Aorta (tissue), 5 donors: ENCODE measurements at places on chromosomes 7 and 10. TPM values are rescaled to one million over a fixed set of nuclear protein-coding genes. Genes with fewer than 3 reads are reported as not detected.

DNA sequence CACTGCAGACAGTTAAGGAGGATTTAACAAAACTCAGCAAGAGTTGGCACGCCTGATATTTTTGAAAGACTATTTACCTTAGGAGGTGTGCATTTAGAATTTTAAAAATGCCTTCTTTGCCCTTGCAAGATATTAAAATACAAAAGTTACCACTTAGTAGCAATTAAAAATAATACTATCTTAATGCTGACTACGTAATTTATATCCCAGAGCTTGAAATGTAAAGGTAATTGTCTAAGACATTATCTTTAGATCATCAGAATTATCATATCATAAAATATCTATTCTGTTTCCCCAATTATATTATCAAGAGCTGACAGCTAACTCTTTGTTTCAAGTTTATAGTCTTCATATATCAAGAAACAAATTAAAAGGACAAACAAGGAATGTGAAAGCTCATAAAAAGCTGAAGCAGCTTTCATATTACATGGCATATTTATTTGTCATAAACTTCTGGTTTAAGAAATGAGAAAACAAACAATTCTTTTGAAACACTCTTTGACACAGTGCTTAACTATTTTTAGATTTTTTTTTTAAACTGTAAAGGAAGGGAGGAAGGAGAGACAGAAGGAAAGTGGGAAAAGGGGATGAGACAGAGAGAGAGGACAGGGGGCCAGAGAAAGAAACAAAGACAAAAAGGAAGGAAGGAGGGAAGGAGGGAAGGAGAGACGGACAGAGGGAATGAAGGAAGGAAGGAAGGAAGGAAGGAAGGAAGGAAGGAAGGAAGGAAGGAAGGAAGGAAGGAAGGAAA is 73.5 kb downstream of the RTKN2 start:
- no peak overlapping the region for H3K27ac ChIP-seq
- no peak for DNase-seq
- no peaks in the 10 kb centered on the region for H3K36me3 ChIP-seq
- no peak overlapping the region for H3K4me3 ChIP-seq
- no peaks in the 10 kb centered on the region for H3K27me3 ChIP-seq

DNA sequence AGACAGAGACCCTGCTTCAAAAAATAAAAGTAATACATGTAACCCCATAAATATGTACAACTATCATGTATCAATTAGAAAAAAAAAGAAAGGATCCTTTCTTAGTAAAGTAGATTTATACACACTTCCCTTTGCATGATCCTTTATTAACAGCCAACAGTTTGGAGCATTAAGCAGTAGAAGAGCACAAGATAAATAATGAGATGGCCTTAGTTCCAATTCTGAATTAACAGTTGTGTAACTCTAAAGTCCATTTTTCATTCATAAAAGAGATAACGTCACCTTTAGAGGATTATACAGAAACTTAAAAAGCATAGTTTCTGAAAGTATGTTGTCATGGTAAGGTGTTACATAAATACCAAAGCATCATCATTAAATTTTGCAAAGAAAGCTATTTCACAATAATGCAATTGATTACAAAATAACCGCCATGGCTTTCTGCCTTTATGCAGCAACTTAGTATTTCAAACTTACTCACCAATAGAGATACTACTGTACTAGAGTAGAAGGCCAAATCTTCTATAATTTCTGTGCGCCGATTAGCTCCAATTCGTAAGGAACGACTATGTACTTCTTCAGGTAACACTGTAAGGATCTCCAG is 40.3 kb downstream of the TNPO3 start:
- no peak for DNase-seq
- H3K4me1 ChIP-seq, result no peaks in the 10 kb centered on the region
- H3K4me3 ChIP-seq, result no peak overlapping the region
- H3K27me3 ChIP-seq, result no peaks in the 10 kb centered on the region
- H3K36me3 ChIP-seq, result no peaks in the 10 kb centered on the region

DNA sequence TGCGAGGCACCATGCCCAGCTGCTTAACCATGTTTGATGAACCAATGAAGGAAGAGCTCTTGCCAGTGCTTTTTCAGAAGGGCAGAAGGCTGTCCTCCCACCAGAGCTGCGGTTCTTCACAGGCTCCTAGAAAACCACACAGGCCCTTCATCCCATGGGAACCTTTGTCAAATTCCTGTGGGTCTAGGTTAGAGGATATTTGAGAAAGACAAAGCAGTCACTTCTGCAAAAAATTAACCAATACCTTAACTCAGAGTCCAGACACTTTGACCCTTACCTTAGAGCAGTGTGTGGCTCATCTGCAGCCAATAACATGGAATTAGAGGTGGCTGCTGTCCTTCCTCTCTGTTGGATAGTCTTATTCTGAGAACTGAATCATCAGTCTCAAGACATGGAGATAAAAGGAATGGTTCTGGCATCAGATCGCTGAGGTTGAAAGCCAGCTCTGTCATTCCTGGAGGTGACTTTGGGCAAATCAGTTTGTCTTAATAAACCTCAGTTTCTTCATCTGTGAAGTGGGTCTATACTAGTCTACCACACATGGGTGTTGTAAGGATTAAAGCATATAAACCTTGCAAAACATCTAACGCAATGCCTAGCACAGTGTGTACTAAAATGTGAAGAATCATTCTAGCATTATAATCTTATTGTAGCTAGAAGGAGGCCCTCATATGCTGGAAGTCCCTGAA is 65.1 kb upstream of the PIP4K2A start:
- no peak overlapping the region for H3K27ac ChIP-seq
- H3K27me3 ChIP-seq, result no peaks in the 10 kb centered on the region
- H3K36me3 ChIP-seq, result no peaks in the 10 kb centered on the region
- no peaks in the 10 kb centered on the region for H3K4me1 ChIP-seq
- H3K4me3 ChIP-seq, result no peak overlapping the region
- DNase-seq, result no peak

DNA sequence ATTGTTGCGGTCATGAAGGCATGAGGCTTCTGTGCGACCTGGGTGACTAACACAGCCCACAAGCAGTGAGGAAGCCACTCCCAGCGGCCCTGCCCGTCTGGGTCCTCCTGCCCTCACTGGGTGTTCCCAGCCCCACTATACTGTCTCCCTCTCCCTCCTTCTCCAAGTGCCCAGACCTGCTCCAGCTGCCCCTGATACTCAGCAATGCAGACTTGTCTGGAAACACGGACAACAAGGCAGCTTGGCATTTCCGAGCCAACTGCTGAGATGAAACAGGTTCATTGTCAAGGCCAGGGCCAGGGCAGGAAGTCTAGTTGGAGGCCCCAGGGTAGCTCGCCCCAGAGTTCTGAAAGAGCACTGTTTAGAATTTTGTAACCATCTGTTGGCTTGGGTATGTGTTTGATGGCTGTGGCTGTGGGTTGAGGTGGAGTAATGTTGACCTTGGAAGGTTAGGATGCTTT is 95.7 kb downstream of the RBM20 start:
- H3K27me3 ChIP-seq, result no peaks in the 10 kb centered on the region
- no peak overlapping the region for H3K4me3 ChIP-seq
- no peak for DNase-seq
- no peak overlapping the region for H3K27ac ChIP-seq
- H3K36me3 ChIP-seq, result no peaks in the 10 kb centered on the region

The TIMM23 gene
- 32.8 TPM for total RNA-seq

DNA sequence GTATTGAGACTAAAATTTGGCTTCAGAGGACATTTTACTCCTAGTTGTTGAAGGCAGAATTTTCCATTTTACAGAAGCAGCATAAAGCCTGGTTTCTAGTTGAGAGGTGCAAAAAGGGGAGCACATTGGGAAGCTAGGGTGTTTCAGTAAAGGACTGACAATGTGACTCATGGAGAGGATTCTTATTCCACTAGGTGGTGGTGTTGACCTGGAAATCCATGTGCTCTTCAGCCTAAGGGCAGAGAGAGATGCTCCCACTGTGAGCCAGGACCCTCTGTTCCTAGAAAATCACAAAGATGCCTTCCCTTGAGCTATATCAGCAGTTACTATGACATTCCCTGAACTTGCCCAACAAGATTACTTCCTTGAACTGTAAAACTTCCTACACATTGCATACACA is 687.8 kb downstream of the IPMK start:
- no peak overlapping the region for H3K27ac ChIP-seq
- no peaks in the 10 kb centered on the region for H3K4me1 ChIP-seq
- DNase-seq, result no peak
- no peak overlapping the region for H3K4me3 ChIP-seq
- no peaks in the 10 kb centered on the region for H3K27me3 ChIP-seq

- no peaks in the 10 kb centered on the region for H3K36me3 ChIP-seq
- no peaks in the 10 kb centered on the region for H3K4me1 ChIP-seq
- H3K27me3 ChIP-seq, result no peaks in the 10 kb centered on the region
- peak within 1 kb of the TSS; percentile 15 for H3K4me3 ChIP-seq
Observed at GRCh38 chr10:89207181-89207800, at the start of gene CH25H. CH25H (minus strand) TSS chr10:89207317; CDS start chr10:89207292, 25 bp downstream.

GRCh38 chr10:125878957-125879835 is 1.9 kb downstream of the DHX32 start:
- H3K36me3 ChIP-seq, result peaks cover 2% of the 10 kb centered on the region
- H3K27me3 ChIP-seq, result no peaks in the 10 kb centered on the region
- H3K4me3 ChIP-seq, result no peak overlapping the region
- no peaks in the 10 kb centered on the region for H3K4me1 ChIP-seq
- no peak overlapping the region for H3K27ac ChIP-seq

The SKIDA1 gene
- 1.2 TPM for total RNA-seq

The GPRIN2 gene
- 1.2 TPM for total RNA-seq

DNA sequence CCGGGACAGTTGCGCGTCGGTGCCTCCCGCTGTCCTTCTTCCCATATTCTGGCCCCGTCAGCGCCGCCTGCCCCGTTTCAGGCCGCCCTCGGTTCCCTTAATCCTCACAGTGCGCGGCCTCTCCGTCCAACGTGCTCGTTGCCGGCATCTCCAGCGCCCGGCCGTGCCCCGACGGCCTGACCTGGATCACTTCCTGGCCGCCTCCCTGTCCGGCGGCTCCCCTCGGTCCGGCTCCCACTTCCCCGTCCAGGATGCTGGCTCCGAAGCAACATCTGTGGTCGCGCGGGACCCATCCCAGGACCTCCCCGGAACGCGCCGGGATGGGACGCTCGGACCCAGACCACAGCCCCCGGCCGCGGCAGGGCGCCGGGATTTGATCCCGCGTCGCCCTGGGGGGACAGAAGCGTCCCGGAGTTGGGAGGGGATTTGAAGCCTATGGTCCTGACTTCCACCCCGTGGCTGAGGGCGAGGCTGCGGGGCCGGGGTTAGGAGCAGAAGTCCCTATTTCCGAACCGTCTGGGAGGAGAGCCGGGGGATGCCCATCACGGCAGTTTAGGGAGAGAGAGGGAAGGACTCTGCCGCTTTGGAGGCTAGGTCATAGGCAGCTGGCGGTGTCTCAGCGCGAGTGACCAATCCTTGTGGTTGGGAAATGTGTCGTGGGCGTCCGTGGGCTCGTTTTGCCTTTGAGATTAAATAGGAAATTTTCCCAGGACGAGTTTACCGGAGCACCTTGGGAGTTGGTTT is 53.8 kb downstream of the KCTD7 start:
- H3K36me3 ChIP-seq, result no peaks in the 10 kb centered on the region
- no peaks in the 10 kb centered on the region for H3K4me1 ChIP-seq
- peak; percentile 62 for DNase-seq
- H3K27me3 ChIP-seq, result no peaks in the 10 kb centered on the region
- peak overlapping the region; percentile 83 for H3K4me3 ChIP-seq
- peak overlapping the region; percentile 33 for H3K27ac ChIP-seq

DNA sequence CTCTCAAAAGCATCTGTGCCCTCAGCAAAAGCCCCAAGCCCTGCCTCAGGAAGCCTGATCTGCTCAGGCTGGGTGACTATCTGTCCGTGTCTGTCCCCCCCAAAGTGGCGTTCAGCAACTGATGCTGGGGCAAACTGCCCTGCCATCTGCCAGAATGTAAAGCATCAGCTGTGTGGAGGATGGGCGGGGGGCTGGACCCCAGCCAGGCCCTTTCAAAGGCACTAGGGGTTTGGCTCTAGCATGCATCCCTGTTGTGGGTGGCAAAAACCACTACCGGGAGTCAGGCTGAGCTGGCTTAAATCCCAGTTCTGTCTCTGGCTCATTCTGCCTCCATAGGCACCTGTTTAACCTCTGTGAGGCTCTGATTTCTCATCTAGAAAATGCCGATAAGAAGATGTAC is 35.5 kb downstream of the GPRIN2 start:
- DNase-seq, result peak; percentile 52
- H3K36me3 ChIP-seq, result no peaks in the 10 kb centered on the region
- no peaks in the 10 kb centered on the region for H3K27me3 ChIP-seq
- no peak overlapping the region for H3K27ac ChIP-seq
- H3K4me1 ChIP-seq, result peaks cover 2% of the 10 kb centered on the region
- H3K4me3 ChIP-seq, result no peak overlapping the region

The MYH16 gene
- 0.29 TPM for total RNA-seq

DNA sequence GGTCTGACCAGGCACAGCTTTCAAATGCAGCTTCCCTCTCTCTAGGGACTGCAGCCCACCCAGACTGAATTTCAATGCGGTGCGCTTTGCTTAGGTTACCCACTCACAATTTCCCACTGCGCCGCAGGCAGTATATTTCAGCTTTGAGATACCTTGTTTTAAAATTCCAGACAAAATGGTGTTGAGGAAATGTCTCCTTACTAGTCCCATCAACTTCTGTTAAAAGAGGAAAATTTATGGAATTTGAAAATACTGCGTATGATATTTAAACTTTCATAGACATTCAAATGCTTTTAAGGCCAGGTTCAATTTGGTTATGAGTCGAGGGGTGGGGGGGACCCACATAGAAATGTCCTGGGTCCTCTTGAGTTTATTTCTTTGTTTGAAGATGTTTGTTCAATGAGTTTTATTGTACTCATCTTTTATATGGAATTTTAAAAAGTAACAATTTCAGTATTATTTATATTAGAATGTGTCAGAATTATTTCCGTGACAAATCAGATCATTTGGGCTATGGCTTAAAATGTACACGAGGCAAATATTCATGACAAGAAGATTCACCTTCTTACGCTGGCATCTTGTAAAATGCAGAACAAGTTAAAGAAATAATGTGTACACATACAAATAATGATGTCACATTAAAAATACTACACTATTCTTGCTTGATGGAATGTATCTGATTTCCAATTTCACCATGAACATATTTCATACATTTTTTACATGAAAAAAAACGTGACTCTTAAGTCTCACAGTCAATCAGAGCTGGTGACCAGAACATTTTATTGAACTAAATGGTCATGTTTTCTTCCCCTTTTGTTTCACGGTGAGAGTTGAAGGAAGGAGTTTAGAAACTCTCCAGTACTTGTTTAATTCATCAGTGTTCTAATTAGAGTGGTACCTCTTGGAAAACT is 1.3 kb downstream of the IKZF1 start:
- no peaks in the 10 kb centered on the region for H3K4me1 ChIP-seq
- no peak for DNase-seq
- H3K36me3 ChIP-seq, result no peaks in the 10 kb centered on the region
- no peaks in the 10 kb centered on the region for H3K27me3 ChIP-seq
- no peak overlapping the region for H3K27ac ChIP-seq

- H3K27ac ChIP-seq, result no peak overlapping the region
- DNase-seq, result no peak
- no peak overlapping the region for H3K4me3 ChIP-seq
- no peaks in the 10 kb centered on the region for H3K27me3 ChIP-seq
- H3K4me1 ChIP-seq, result no peaks in the 10 kb centered on the region
Observed at GRCh38 chr7:132232406-132232805, 343.9 kb downstream of the PLXNA4 start.

The PANK1 gene
- 1.4 TPM for total RNA-seq

- no peak for DNase-seq
- no peaks in the 10 kb centered on the region for H3K36me3 ChIP-seq
- H3K4me1 ChIP-seq, result no peaks in the 10 kb centered on the region
- no peak overlapping the region for H3K27ac ChIP-seq
Observed at GRCh38 chr10:132539894-132540293, 2.3 kb downstream of the INPP5A start.
